ENCODE measurements at places on chromosomes 12 and 14.

DNA sequence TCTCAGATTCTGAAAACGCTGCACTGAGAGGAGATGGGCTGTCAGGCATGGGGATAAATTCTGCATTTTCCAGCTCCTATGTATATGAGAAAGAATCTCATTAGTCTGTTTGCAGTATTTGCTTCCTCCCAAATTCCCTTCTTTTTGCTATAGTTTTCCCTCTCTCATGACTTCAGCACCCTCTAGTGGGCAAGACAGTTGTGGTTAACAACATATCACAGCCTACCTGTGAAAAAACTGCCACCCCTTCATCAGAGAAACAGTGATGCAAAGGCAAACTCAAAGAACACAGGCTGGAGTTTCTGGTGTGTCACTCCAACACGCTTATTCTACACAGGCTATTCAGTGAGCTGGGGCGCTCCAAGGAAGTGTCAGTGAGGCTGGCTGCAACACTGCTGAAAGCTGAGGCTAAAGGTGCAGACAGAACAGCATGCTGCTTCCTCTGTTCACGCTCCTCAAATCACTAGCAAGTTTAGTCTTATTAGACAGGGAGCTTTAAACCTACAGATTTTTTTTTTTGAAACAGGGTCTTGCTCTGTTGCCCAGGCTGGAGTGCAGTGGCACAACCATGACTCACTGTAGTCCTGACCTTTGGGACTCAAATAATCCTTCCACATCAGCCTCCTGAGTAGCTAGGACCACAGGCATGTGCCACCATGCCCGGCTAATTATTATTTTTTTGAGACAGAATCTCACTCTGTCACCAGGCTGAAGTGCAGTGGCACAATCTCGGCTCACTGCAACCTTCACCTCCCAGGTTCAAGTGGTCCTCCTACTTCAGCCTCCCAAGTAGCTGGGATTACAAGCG is 19.3 kb downstream of the ZC2HC1C start:
- DNase-seq = no peak

- no peak for DNase-seq
Observed at GRCh38 chr12:83559650-83560049, 872.9 kb downstream of the TMTC2 start.

- DNase-seq = no peak
Observed at GRCh38 chr12:82554529-82554928, 132.2 kb upstream of the TMTC2 start.

GRCh38 chr12:122282061-122282460 is 15.8 kb upstream of the VPS33A start:
- no peak for DNase-seq

DNA sequence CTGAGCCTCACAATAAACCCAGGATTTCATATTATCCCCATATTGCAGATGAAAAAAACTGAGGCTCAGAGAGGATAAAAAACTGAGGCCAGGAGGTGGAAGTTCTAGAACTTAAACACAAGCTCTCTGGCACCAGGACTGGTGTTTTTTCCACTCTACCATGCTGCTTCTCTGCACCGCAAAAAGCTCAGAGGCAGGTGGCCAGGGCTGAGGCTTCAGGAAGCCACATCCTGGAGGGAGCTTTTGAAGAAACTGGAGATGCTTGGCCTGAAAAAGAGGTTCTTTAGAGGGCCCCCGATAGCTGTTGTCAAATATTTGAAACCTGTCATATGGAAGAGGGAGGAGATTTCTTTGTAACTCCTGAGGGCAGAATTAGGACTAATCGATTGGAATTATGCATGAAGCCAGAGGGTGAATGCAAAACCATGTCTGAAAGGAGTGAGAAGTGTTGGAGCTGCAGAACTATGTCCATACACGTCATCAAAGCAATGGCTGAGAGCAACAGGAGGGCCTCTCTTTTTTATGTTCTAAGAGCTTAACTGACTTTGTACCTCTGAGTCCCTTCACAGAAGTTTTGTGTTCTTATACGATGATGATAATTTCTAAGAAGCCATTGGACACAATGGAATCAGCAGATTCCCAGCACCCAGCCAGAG is 448.6 kb downstream of the FUT8 start:
- DNase-seq = no peak

GRCh38 chr12:94867066-94867855 is 136.2 kb downstream of the NDUFA12 start:
- DNase-seq = no peak

DNA sequence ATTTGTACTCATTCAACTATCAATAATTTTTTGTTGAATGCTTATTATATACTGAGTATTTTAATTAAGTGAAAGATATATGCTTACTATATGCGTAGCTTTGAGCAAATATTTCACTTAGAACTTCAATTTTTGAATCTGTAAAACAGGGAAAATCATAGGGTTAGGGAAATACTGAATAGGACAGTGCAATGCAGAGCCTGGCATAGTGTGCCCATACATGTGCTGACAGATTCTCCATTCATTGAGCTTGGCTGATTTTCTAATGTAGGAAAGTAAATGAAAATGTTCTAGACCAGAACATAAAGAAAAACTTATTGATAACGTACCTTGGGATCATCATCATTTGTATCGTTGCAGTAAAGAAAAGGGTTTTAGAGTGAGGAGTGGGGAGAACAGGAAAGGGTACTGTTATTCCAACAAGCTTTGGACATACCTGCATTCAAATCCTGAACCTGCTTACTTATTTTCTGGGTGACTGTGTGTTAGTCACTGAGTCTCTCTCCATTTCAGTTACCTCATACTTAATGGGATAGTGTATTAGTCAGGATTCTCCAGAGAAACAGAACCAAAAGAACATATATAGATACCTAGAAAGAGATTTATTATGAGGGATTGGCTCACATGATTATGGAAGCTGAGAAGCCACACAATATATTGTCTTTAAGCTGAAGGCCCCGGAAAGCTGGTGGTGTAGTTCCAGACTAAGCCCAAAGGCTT is 436.4 kb downstream of the ADAMTS20 start:
- no peak for DNase-seq

GRCh38 chr12:39205969-39206368 is 237.0 kb downstream of the KIF21A start:
- no peak for DNase-seq

- DNase-seq = no peak
Observed at GRCh38 chr12:54227376-54227775, 38.6 kb upstream of the SMUG1 start.

GRCh38 chr14:31229638-31230572 is 22.3 kb upstream of the HECTD1 start:
- peak; percentile 99 for DNase-seq
